Stimulated activated CD4-positive, alpha-beta T cell treated with anti-CD3 and anti-CD28 coated beads, Interleukin-2, amount 100 ng/mL, for 48 hours (primary cell): ENCODE measurements at places on chromosomes 16 and 17.
A peak's percentile ranks its signal among the peaks of the same experiment; 100 is the strongest.

DNA sequence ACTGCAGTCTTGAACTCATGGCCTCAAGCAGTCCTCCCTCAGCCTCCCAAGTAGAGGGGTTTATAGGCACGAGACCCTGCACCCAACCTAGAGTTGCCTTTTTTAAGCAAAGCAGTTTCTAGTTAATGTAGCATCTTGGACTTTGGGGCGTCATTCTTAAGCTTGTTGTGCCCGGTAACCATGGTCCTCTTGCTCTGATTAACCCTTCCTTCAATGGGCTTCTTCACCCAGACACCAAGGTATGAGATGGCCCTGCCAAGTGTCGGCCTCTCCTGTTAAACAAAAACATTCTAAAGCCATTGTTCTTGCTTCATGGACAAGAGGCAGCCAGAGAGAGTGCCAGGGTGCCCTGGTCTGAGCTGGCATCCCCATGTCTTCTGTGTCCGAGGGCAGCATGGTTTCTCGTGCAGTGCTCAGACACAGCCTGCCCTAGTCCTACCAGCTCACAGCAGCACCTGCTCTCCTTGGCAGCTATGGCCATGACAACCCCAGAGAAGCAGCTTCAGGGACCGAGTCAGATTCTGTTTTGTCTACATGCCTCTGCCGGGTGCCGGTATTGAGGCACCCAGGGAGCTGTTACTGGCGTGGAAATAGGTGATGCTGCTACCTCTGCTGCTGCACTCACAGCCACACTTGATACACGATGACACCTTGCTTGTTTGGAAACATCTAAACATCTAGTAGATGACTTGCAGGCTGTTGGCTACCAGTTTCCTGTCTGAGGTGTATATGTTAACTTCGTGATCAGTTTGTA, 3.3 kb downstream of the RPL13 start:
- DNase-seq, result peak; percentile 20

GRCh38 chr16:49362230-49362629, 11.4 kb upstream of the C16orf78 start:
- no peak for DNase-seq

DNA sequence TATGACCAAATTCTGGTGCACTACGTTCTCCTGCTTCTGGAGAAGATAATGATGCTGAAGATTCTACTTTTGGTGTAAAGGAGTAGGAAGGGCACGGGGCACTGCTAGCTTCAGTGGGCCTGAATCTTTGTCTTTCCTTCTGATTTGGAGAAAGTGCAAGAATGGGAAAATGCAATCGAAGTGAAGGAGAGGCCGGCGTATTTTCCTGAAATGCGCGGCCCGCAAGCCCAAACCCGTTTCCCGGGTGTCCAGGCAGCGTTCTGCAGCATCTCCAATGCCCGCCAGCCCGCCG, 372 bp upstream of the NDE1 start:
- DNase-seq, result no peak

DNA sequence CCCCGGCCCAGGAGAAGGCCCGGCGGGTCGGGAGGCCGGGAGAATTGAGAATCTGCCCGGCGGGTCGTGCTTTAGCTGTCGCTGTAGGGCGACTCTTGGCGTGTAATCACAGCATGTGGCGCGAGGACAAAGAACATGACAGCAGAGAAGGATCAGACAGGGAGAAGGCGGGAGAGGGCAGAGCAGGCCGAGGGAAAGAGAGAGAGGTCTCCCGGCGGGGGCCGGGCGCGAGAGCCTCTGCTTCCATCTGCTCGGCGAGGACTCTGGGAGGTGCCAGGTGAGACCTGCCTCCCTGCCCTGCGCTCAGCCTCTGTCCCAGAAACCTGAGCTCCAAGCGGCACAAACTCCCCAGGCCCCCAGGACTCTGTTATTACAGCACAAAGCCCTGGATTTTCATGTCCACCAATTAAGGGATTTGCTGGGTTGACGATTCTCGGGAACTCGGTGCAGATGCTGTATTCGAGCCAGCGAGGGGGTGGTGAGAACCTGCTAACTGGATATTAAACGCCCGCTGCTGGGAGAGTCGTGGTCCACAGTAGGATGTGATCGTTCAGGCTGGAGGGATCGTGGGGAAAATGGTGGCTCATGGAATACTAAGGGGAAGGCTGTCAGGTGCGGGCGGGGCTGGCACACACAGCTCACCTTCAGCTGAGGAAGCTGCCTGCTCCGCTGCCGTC, 172.0 kb upstream of the CIBAR2 start:
- no peak for DNase-seq

DNA sequence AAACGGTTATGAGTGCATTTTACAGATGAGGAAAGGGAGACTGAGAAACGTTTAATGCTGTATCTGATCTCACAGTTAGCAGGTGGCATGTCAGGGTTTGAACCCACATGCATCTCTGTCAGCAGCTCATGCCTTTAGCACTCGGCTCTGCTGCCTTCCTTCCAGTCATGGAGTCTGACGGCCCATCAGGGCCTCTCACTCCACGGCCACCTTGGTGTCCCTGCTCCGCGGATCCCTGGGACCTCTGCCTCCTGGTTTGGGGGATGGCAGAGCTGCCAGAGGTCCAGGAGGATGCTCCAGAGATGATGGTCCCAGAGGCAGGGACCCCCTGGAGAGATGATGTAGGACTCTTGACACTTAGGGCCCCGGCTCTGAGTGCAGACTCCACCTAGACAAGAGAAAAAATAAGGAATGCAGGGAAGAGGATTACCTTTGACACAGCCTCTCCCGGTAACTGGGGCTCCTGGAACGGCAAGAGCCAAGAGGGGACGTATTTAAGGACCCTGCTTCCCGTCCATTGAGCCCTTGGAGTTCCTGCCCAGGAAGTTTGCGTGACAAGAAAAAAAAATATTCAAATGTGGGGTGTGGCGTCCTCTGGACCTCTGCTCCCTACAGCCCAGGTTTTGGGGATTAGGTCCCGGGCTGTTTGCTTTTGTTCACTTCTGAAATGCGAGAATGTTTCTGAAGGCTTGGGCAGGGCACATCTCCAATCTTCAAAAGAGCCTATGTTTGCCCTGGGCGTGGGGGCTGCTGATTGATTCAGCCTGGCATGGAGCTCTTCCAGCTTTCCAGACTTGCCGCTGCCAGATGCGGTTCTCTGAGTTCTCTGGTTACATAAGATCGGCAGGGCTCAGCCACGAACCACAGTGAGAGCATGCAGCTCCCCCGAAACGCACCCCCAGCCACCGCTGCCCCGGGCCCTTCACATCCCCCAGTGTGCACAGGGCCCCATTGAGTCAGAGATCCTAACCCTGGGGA, at the start of gene ALDH3A1:
ALDH3A1 (minus strand) TSS at position 470 of the 978 bp plus-strand sequence. CDS start 3,169 bp downstream, outside the sequence.
- DNase-seq, result no peak

- DNase-seq, result no peak
Measured at GRCh38 chr17:78044280-78044835, 84.2 kb downstream of the TMC6 start.

- DNase-seq, result no peak
Measured at GRCh38 chr16:477301-478157, 50.0 kb upstream of the CAPN15 start.

- DNase-seq, result no peak
Measured at GRCh38 chr17:36063786-36064541, at the start of gene CCL18. TSS of gene CCL18 (plus strand) at chr17:36064272. CDS start at chr17:36064343, 71 bp downstream.

- no peak for DNase-seq
Measured at GRCh38 chr17:67519801-67520251, 142.7 kb downstream of the PITPNC1 start.

GRCh38 chr16:88208112-88208511, 174.6 kb upstream of the ZNF469 start:
- no peak for DNase-seq

DNA sequence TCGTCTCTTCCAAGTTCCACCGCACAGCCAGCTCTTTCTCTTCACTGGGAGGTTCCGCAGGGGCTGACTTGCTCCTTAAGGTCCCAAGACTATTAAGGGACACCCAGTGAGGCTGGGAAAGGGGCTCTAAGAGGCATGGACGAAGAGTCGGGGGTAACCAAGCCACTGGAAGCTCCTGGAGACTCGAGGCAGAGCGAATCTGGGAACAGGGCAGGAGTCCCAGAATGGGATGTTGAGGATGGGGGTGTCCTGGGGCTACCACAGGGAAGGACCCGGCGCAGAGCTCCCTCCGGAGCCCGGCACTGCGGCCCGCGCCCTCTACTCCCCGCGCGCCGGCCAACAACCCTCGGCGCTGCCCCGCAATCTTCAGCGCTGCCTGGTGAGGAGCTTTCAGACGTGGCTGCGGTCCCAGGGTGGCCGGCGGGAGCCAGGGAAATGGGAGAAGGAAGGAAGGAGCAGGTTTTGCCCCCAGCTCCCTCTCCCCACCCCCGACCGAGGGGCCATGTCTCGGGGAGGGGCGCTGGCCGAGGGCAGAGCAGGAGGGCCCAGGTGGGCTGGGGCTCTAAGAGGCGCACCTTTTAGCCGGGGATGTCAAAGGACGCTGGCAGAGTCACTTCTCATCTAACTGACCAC, 581 bp downstream of the CHST5 start:
- no peak for DNase-seq

GRCh38 chr17:31114956-31115555, 20.3 kb downstream of the NF1 start:
- DNase-seq, result no peak

DNA sequence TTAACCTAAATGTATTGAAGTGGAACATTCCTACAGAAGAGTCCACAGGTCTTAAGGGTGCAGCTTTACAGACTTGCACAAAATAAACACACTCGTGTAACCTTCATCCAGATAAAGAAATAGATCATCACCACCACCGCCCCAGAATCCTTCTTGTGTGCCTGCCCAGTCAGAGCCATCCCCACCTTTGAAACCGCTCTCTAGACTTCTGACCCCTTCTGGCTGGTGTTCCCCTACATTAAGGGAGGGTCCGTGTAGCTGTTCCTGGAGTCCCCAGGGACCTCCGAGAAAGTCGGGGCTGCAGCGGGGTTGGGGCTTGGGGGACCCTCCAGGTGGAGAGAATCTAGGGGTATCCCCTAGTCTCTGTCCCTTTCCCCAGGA, 9.4 kb downstream of the TBX4 start:
- DNase-seq, result no peak

DNA sequence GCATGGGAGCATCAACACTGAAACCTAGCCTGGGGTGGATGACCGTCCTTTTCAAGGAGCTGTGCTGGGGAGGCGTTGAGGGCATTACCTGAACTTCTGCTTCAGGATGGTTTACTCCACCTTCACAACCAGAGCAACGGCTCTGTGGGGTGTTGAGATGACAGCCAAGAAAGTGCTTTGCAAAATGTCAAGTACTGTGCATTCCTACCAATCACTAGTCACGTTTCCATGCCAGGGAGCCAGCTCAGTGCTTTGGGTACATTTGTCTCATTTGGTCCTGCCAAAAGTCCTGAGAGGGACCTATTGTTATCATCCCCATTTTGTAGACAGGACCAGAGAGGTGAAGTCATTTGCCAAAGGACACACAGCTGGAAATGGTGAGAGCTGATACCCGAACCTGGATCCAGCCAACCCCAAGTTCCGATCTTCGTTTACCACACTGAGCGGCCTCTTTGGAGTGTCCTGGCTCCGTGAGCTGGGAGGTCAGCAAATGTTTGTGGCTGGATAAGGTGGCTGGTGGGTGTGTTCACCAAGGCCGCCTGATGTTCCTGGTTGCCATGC, 61.6 kb downstream of the IRF8 start:
- DNase-seq, result no peak

DNA sequence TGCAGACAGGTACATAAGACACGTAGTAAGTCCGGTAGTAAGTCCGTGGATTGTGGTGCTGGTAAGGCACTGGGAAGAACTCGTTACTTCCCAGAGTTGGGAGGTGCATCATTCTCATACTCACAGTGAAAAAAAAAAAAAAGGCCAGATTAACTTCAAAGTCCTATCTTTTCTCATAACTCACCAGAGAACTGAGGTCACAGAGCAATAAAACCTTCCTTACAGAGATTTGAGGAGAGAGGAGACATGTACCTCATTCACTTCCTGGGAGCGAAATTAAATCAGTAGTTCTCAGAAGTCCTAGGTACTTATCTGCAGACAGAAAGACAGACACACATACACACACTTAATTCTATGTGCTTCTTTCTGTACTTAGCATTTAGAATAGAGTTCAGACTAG, 22.5 kb downstream of the MPHOSPH6 start:
- DNase-seq, result no peak

DNA sequence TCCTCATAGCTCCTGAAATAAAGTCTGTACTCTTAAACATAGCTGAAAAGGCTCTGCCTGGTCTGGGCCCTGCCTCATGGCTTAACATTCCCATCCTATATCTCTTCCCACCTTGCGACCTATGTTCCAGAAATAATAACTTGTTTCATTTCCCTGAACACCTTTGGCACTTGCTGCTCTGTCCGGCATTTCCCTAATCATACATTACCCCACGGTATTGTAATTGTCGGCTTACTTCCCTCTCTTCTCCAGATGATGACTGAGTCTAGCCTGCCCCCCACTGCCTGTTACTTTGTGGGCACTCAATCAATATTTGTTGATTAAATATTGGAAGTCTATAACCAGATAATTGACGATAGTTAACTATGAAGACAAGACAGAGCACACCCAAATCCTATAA, 23.3 kb upstream of the SUPT4H1 start:
- no peak for DNase-seq

- no peak for DNase-seq
Measured at GRCh38 chr17:13835151-13835550, 233.4 kb upstream of the HS3ST3A1 start.

GRCh38 chr16:2497116-2497630, 16.6 kb upstream of the ATP6V0C start:
- no peak for DNase-seq

- DNase-seq, result no peak
Measured at GRCh38 chr16:67432506-67432890, 1.6 kb downstream of the HSD11B2 start.

GRCh38 chr16:77063676-77064016, 127.3 kb upstream of the MON1B start:
- DNase-seq, result no peak

GRCh38 chr16:8963010-8963820, 491 bp downstream of the USP7 start:
- no peak for DNase-seq
